ENCODE measurements at places on chromosomes 2 and 18.

DNA sequence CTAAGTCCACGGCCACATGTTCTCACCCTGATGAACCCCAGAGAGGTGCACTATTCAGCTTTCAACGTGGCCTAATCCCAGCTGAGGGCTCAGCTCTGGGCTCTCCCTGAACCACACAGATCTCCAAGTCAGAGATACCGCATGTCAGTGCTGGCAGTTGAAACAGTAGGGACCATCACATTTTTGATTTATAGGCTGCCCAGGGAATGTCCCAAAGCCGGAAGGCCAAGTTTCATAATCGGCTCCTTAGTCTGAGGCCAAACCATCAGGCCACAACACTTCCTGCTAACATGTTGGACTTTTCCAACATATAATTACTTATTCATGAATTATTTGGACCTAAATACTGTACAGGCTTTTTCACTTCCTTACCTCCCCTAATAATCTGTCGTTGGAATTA, 91.9 kb upstream of the KLHL29 start:
- DNase-seq, result no peak

- DNase-seq, result no peak
Observed at GRCh38 chr2:133504566-133505505, 63.4 kb downstream of the NCKAP5 start.

DNA sequence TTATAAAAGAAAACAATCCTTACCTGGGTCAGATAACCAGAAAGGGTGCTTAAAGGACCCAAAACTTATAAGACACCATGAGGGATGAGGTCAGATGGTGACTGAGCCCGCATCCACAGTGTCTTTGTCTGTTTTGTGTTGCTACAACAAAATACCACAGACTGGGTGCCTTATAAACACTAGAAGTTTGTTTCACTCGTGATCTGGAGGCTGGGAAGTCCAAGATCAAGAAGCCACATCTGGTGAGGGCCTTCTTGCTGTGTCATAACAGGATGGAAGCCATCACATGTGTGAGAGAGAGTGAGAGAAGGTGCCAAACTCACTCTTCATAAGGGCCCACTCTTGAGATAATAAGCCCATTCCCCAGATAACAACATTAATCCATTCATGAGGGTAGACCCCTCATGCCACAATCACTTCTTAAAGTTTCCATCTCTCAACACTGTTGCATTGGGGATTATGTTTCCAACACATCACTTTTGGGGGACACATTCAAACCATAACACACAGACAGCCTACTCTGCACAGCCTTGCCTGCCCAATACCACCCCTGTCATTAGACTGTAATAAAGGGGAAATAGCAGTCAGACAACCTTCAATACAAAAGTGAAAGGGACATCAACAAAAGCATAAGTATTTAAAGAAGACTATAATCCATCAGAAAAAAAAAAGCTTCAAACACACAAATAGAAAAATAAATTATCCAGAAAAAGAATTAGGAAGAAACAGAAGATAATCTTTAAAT, 249.8 kb downstream of the ANAPC1 start:
- no peak for DNase-seq

DNA sequence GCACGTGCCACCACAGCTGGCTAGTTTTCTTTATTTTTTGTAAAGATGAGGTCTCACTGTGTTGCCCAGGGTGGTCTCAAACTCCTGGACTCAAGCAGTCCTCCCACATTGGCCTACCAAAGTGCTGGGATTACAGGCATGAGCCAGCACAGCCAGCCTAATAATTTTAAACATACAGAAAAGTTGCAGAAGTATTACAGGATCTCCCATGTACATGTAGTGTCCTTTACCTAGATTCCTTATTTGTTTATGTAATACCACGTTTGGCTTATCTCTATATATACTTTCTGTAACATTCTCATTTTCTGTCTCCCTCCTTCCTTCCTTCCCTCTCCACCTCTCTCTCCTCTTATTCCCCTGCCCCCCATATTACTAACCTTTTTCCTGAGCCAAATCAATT, 41.7 kb downstream of the PPM1B start:
- no peak for DNase-seq

- DNase-seq, result no peak
Observed at GRCh38 chr2:33058716-33059470, 112.1 kb downstream of the LTBP1 start.

DNA sequence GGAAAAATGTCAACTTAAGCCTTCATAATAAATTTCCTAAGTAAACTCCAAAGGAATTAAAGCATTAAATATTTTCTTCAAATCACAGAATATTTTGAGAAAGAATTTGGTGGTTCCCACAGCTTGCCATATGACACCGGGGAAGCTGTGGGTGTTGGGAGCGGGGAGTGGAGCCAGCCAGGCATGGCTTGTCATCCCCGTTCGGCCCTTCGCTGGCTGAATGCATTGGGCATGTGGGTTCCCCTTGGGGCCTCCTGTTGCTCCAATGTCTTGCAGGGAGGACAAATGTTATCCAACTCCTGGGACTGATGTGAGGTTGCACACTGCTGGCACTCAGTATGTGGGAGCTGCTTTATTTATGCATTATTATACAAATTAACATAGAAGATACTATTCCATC, 18.6 kb downstream of the NGEF start:
- no peak for DNase-seq

DNA sequence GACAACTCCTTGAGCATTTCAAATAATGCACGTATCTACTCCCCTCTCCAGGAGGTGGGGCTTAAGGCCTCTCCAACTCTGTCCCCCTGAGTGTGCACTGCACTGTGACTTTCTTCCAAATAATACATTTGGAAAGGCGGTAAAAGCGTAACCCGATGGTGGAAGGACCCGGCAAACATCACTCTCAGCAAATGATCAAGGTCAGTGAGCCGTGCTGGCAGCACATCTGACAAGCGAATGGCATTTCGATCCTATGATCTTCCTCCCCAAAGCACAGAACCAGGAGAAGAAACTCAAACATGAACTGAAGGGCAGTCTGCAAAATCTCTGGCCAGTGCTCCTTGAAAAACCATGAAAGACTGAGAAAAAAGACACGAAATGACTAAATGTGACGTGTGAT, 208.7 kb downstream of the TWIST2 start:
- no peak for DNase-seq
